Sciatic nerve (tissue), 2 donors: ENCODE measurements at places on chromosomes 16 and 17. TPM values are rescaled to one million over a fixed set of nuclear protein-coding genes. Genes with fewer than 3 reads are reported as not detected.
A peak's percentile ranks its signal among the peaks of the same experiment; 100 is the strongest.

Gene RMI2
- total RNA-seq: 1.5 TPM

Gene NOS2
- total RNA-seq: 1.6 TPM

Gene OSGIN1
- 11.5 TPM for total RNA-seq

Gene CALCOCO2
- total RNA-seq: 206 TPM

Gene CDC42EP4
- total RNA-seq: 98.8 TPM

Gene KCNH6
- not detected for total RNA-seq

DNA sequence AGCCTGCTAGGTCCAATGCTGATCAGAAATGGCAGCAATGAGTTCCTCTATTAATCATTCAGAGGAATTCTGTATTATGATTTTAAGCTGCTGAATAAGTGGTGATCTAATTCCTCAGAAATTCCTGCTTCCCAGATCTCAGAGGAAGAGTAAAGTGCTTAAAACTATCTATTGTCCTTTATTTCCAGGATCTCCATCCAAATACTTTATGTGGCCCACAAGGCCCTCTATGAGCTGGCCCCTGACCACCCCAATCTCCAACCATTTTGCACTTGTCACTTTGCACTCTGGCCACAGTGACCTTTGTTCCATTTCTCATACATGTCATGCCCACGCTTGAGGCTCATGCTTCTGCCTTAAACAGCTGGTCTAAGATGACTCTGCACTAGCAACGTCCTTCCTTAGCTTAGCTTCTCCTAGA lies 93.7 kb downstream of the CA10 start:
- no peak for DNase-seq

- no peak for DNase-seq
These were observed 15.6 kb upstream of the PDK2 start for GRCh38 chr17:50079334-50080095.

DNA sequence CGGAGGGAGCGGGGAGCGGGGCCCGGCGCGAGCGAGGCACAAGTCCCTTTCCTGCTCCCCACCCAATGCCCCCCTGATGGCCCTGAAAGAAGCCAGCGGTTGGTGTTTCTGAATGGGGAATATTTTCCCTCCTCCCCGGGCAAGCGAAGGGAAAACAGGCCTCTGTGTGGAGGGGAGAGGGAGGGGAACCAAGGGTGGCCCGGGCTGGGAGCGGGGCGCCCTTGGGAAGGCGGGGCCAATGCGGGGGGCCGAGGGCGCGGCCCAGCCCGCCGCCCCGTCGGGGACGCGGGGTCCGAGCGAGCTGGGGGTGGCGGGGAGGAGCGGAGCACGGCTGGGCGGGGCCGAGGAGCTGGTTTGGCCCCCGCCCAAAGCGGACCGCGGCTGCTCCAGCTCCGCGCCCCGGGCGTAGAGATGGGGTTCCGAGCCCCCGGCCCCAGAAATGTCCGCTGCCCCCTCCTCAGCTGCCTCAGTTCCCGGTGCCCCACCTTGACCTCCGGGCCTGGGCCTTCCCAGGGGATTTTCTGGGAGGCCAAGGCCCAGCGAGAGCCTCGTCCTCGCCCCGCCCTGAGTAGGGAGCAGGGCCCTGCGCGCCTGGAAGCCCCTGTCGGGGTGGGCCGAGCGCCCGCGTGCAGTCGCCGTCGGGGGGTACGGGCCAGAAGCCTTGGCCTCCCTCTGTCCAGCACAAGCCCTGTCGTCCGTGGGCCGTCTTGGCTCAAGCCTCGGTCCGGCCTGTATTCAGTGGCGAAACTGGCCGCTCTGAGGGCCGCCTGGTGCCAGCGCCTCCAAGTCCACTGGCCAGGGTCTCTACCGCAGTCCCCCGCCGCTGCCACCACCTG lies 3.9 kb upstream of the HEXIM1 start:
- DNase-seq: peak; percentile 85

- DNase-seq: no peak
These were observed 10.5 kb downstream of the ITGB3 start for GRCh38 chr17:47264166-47264565.
